ENCODE measurements at places on chromosomes 16 and 17.

DNA sequence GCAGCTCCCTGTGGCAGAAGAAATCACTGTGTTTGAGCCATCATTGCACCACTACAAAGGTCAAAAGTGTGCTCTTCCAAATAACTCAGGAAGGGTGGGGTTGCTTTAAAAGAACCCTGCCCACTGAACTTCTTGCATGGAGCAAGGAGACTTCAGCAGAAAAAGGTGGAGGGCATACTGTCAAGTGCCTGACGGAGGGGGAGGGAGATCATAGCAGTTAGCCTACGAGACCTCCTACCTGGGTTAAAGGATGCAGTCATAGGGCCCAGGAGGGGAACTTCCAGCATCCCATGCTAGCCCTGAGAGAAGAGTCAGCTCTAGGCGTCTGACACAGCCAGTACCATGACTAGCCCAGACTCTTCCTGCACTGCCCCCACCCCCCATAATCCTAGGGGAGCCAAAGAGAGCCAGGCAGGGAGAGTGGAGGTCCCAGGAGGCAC is 45.3 kb upstream of the MSI2 start:
- no peak for DNase-seq

DNA sequence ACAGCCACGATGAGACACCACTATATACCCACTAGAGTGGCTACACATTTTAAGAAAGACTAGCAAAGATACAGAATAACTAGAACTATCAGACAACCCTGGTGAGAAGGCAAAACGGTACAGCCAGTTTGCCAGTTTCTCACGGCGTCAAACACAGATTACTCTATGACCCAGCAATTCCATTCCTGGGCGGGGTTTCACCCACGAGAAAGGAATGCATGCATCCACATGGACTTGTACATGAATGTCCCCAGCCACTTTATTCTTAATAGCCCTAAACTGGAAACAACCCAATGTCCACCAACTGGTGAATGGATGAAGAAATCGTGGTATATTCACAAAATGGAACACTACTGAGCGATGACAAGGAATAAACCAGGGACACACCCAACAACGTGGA is 74.5 kb downstream of the MYH10 start:
- DNase-seq: no peak

DNA sequence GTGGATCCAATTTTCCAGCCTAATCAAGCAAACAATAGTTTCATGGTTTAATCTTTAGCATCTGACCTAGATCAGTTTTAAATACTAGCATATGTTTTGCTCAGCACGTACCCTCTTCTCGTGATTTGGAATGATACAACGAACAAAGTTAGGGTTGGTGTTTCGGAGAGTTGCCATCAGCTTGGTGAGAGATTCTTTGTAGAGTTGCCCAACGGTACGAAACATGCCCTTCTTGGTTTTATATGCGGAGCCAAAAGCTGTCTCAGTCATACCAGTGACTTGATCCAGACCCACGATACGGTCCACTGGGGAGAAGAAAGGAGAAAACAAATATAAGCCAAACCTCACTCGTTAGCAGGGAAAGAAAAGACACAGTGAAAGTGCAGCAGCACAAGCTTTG is 85.3 kb downstream of the NDEL1 start:
- no peak for DNase-seq

GRCh38 chr17:79204261-79204660 is 129.6 kb downstream of the ENGASE start:
- no peak for DNase-seq

- no peak for DNase-seq
These were observed 536.7 kb upstream of the HSBP1 start for GRCh38 chr16:83271123-83271522.

- DNase-seq: no peak
These were observed 100.7 kb downstream of the LYRM1 start for GRCh38 chr16:21001262-21001661.

- DNase-seq: no peak
These were observed 901 bp upstream of the HEATR6 start for GRCh38 chr17:60079401-60080243.

DNA sequence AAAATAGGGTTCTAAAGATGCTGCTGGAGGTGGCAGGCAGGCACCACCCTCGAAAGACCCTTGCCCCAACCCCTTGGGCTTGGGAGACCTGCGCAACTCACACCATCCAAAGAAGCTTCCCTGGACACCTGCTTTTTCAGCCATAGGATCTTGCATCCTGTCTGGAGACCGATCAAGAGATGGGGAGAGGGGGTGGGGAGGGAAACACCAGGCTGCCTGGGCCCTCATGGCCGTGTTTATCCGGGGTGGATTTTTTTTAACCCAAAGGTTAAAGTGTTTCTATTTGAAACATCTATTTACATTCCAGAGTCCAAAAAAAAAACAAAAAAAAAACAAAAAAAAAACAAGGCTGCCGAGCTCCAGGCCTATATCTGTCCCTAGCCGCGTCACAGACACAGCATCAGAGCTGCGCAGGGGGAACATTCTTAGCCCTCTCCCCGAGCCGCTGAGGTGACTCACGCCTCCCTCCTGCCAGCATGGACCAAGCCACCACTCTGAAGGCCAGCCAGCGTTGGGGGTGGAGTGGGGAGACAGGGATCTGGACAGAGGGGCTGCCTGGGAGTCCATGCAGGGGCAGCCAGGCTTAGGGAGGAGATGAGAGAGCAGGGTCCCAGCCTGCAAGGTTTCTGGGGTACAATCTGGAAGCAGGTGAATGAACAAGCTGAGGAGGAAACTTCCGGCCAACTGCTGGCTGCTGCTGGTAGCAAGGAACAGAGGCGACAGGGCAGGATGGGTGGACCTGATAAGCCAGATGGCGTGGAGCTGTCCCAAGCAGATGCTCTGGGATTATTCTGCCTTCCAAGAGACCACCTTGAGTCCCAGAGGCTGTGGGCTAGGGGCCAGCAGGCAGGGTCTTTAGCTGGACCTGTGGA is 14.8 kb downstream of the HDAC5 start:
- no peak for DNase-seq

DNA sequence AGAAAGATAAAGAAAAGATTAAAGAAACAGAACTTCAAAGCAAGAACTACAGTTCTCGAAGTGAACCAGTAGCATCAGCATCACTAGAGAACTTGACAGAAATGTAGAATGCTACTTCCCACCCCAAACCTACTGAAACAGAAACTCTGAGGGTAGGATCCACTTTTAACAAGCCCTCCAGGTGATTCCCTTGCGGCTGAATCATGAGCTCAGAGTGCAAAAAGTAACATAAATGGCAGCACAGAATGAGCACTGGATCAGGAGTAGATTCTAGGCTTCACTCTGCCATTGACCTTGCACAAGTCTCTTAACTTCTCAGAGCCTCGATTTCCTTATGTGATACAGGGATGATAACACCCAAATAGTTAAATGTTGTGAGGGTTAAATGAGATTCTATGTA is 5.8 kb downstream of the TOM1L2 start:
- DNase-seq: no peak

DNA sequence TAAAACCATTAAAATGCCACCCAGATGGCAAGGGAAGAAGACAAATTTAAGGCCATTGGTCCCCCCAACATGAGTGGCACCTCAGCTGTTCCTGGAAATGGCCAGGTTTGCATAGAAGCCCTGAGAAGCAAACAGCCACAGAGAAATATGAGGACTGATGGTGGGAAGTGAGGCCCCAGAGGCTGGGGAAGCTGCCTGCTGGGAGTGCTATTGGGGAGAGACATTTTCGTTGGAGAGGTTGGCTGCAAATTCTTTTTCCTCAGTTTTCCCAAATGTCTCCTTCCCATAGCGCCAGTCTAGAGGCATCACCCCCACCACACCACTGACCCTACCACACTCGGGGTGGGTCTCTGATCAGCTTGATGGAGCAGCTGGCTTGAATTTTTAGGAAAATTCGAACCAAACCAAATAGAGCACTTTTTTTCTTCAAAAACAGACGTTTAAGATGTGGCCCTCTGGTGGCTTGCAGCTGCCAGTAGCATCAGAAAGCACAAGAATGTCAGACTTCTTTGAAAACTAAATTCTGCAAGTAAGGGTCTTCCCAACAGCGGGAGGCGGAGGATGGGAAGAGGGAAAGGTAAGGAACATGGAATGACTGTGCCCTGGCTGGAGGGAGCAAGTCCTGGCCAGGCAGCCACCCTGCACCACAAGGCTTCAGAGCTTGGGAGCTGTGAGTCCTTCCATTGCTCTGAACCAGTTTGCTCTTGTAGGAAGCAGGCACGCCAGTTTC is 13.2 kb upstream of the SLC12A3 start:
- no peak for DNase-seq

DNA sequence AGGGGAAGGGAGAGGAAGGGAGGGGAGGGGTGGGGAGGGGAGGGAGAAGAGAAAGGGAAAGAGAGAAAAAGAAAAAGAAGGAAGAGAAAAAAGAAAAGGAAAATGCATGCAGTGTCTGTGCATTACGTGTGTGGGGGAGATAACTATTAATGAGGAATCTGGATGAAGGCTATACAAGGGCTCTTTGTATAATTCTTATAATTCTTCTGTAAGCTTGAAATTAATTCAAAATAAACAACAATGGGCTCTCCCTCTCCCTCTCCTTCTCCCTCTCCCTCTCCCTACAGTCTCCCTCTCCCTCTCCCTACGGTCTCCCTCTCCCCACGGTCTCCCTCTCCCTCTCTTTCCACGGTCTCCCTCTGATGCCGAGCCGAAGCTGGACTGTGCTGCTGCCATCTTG is 143.4 kb downstream of the VPS53 start:
- DNase-seq: no peak

GRCh38 chr17:39365242-39365641 is 36.2 kb downstream of the FBXL20 start:
- DNase-seq: no peak

GRCh38 chr16:52494145-52494544 is 52.8 kb downstream of the TOX3 start:
- no peak for DNase-seq

- no peak for DNase-seq
These were observed 165.8 kb downstream of the CHD9 start for GRCh38 chr16:53220585-53220984.

GRCh38 chr17:43880420-43880991 is 26.8 kb downstream of the MPP2 start:
- DNase-seq: peak; percentile 65

DNA sequence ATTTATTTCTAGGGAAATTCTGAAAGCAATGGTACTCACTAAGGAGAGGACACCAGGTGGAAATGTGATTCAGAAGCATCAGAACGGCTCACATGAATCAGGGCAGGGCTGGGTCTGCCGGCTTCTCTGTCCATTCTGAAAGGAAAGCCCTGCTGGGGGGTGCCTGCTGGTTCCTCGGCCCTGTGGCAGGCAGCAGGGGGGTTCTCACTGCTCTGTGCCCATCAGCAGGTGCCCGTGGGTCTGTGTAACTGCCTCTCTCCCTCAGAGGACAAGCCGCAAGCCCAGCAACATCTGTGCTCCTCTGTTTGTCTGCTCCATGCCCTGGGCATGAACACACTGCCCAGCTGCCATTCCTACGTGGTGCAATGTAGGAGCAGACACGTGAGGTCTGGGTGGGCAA is 74.9 kb upstream of the ZNF423 start:
- DNase-seq: no peak

DNA sequence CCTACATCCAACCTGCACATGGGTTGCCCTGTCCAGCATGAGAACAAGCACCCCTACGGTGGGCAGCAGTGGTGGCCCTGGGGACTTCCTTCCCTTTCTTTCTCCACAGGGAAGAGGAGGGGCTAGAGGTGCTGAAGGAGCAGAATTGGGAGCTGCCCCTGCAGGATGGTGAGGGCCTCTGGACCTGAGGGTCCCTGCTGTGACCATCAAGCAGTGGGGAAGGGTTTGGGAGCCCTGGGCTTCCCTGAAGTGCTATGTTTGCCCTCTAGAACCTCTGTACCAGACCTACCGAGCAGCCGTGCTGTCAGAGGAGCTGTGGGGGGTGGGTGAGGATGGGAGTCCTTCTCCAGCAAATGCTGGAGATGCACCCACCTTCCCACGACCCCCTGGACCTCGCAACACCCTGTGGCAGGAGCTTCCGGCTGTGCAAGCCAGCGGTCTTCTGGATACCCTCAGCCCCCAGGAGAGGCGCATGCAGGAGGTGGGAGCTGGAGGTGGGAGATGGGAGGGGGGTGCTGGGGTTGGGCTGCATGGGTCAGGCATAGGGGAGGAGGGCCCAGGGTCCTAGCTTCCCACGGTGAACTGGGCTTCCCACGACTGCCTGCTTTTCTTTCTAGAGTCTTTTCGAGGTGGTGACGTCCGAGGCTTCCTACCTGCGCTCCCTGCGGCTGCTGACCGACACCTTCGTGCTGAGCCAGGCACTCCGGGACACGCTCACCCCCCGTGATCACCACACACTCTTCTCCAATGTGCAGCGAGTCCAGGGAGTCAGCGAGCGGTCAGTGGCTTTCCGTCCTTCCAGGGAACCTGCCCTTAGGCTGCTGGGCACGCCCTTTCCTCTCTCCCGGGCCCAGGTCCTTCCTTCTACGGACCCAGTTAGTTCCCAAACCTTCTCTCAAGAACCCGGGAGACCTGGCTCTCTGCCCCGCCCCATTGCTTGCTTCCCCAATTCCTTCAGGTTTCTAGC is 5.0 kb downstream of the ARHGEF15 start:
- no peak for DNase-seq

DNA sequence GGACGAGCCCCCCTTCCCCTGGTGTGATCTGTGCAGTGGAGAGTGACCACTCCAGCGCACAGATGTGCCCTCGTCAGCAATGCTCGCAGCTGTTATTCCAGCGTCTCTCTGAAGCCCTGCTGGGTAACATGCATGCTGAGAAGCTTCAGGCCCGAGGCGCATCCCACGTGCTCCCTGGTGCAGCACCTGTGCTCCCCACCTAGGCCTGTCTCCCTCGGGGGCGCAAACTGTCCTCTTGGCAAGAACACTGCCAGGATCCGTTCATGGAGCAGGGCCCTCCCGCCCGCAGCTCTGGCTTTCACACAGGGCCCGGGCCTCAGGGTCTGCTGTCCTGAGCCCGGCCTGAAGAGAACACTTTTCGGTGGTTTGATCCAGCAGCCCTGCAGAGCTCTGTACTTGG is 13.0 kb downstream of the TMEM204 start:
- DNase-seq: no peak

GRCh38 chr17:1511756-1512321 is 4.6 kb downstream of the INPP5K start:
- DNase-seq: no peak

DNA sequence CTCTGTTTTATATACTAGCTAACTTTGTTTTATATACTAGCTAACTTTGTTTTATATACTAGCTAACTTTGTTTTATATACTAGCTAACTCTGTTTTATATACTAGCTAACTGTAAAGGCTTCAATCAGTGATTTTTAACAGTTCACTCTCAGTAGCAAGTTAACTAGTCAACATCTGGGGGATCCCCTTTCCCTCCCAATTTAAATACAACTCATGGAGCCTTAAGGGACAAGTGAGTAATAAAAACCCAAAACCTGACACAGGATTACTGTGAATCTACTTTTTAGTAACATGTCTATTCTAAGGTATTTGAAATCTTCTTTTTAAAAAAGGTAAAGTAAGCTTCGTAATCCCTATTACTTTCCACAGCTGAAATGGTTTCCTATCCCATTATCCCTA is 32.2 kb downstream of the FAM222B start:
- no peak for DNase-seq

GRCh38 chr16:9932000-9932399 is 250.2 kb downstream of the GRIN2A start:
- no peak for DNase-seq

DNA sequence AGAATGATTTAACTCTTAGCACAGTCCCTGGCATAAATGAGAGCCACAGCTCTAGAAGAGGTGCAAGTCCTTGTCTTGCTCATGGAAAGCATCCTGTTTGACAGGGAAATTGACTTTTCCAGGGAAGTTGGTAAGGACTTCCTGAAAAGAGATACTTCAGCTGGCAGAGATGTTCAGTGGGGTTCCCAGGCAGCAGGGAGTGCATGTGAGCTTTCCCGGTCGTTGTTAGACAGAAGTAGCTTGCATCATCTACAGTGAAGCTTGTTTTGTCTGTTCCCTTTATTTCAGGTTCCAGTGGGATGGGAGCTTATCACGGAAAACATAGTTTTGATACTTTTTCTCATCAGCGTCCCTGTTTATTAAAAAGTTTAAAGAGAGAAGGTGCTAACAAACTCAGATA is 22.9 kb downstream of the ALDH3A2 start:
- no peak for DNase-seq
